ENCODE measurements at places on chromosomes 5 and 9.

DNA sequence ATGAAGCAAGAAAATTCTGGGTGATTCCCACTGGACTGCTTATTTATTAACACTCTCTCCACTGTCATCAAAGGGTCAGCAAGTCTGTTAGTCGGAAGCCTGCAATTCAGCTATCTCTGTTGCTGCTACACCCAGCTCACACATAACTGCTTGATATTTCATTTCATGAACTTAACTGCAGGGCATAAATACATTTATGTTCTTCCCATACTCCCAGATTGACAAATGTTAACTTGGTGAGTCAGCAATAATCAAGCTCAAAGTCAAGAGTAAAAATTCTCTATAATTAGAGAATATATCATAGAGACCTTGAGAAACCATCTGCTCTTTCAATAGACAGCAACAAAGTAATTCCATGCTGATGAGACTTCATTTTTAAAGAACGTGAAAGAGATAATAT, 198.8 kb downstream of the ADAMTS12 start:
- no peak for DNase-seq

DNA sequence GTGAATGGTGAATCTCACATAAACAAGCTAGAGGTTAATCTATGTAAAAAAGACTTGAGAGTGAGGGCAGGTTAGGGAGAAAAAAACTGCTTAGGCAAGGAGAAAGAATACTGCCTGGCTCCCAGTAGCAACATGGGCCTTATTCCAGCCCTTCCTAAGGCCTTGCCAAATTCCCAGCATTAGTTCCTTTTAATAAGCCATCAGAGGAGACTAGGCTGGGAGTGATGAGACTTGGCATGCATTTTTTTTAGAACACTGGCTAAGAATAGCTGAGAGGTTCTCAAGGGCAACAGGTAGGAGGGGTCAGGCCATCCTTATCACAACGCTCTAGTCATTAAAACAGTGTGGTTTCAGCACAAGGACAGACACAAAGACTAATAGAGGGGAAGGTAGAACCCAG, 20.9 kb upstream of the ZBTB43 start:
- no peak for DNase-seq

- no peak for DNase-seq
Observed at GRCh38 chr9:118269623-118270022, 565.4 kb downstream of the TLR4 start.

- DNase-seq, result no peak
Observed at GRCh38 chr5:143890487-143890886, 78.5 kb downstream of the HMHB1 start.

DNA sequence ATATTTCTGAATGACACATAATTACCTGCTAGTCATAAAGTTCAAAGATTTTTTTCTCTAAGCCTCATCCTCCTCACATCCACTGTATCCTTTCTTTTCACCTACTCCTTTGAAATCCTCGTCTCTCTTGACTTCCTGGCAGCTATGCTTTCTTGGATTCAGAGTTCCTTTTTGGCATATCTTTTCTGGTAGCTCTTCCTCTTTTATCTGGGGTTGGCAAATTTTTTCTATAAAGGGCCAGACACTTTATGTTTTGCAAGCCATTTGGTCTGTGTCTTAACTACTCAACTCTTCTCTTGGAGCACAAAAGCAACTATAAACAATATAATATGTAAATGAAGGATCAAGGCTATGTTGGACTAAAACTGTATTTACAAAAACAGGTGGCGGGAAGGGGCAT, 197.5 kb downstream of the KIAA0825 start:
- no peak for DNase-seq

DNA sequence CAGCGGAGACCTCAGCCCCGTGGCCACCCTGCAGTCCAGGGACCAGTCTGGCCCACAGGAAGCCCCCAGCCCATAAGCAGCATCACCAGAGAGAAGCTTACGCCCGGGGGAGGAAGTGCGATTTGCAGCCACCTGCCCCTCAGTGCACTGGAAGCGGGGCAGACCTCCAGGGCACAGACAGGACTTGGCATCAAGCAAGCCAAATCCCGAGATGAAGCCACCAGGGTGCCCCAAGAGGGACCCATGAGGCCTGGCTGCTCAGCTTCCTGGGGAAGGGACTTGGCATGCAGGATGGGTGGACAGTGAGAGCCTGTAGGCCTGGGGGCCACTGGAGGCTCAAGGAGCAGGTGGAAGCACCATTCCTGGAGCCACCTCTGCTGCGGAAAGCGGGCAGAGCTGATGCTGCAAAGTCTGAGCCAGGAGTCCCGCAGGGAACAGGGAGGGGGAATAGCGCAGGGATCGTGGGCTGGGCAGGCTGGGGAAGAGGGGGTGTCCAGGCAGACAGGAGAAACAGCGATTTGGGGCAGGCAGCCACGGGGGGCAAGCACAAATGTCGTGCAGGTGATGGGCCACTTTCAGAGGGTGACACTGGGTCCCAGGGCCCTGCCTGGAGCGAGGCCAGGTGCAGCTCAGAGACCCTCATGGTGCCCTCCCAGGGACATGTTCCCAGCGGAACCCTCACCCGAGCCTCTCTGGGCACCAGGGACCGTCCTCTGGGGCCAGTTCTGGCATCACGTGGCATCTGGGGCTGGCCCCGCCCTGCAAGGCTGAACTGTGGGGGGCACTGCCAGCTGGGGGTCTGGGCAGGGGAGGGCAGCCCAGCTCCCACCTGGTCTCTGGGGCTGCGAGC, 3.2 kb downstream of the LRRC26 start:
- no peak for DNase-seq

- DNase-seq, result no peak
Observed at GRCh38 chr9:3760031-3760430, 234.2 kb upstream of the RFX3 start.

DNA sequence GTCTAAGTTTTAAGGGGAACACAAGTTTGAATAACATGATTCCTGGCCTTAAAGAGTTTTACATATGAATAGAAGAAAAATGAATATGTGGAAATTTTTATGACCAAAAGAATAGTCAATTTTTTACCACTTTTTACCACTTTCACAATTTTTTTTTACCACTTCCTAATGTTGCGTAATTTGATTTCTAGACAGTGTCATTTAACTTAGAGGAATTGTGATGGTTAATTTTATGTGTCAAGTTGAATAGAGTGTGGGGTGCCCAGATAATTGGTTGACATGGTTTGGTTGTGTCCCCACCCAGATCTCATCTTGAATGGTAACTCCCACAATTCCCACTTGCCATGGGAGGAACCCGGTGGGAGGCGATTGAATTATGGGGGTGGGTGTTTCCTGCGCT, 416.6 kb downstream of the KIF4B start:
- no peak for DNase-seq

GRCh38 chr5:133520062-133520461, 92.3 kb downstream of the FSTL4 start:
- no peak for DNase-seq

DNA sequence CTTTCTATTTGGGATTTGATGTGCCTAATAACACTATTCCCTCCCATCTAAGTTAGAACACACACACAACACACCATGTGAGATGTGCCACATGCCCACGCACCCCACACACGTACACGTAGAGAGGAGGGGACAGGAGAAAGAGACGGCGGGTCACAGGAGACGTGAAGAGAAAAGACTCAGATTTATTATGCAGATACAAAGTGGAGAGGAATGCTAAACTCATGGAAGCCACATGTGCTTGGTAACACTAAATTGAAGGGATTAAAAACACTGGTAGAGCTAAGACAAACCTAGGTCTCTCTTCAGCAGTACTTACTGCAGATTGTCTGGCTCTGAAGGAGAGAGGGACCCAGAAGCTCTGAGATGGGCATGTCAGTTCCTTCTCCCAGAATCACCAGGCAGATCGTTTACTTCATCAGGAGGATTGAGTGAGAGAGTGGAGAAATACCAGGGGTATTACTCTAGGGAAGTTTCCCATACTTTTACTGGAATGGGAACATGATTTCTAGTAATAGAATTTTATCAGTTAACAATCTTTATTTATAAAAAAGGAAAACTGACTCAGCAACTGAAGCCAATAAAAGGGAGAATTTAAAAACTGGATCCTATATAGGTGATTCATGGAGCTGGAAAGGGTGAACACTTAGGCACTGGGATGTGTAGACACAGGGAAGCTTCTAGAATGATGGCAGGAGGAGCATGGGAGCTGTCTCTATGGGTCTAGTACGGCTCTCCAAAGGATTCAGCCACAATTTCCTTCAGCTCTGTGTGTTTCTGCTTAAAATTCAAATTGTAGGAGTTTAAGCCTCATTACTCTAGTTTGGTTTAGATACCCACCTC, 139.4 kb downstream of the MACIR start:
- DNase-seq, result no peak

DNA sequence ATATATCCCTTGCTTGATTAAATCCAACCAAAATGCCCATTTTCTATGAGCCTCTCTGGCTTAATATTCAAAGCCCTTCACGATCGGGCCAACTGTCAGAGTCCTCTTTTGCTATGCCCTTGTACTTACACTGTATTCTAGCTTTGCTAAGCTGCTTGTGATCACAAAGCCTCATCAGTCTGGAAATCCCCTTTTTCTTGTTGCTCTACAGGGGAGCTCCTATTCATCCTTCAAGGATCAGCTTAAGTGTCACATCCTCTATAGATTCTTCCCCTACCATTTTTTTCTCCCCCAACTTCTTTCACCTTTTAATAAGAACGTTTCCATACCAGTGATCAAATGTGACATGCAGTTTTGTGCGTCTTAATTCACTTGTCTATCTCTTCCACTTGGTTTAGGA, 450.4 kb upstream of the CHD1 start:
- no peak for DNase-seq

- no peak for DNase-seq
Observed at GRCh38 chr9:83285445-83286225, 222.7 kb upstream of the RASEF start.

DNA sequence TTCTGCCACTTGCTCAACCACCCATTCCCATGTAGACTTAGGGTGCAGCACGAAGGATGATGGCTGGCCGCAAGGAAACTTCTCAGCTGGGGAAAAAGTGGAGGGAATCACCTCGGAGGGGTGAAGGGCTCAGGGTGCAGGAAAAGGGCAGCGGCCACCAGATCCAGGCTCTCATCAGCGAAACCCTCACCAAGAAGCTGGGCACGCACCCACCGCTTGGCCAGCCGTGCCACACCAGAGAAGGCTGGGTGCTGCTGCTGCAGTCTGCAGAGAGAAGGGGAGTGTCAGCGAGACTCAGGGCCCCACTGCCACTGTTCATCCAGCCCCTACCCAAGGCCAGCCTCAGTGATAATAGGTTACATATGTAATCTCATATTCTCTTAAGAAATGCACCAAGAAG, 8.6 kb downstream of the NOL6 start:
- no peak for DNase-seq

DNA sequence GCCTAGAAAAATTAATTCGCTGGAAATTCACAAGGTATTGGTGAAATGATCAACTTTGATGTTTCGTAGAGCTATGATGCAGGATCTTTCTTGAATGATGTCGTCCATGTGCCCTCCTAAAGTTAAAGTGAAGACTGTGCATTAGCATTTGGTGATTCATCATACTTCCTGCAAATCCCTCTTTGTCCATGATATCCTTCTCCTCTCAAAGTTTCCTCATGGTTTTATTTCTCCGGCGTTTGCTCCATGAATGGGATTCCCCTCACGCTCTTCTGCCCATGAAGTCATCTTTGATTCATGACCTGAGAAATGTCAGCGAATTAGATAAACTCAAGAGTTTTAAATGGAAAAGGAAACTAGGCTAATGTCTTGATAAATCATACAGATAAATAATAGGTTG, 372.7 kb downstream of the PSAT1 start:
- DNase-seq, result no peak

DNA sequence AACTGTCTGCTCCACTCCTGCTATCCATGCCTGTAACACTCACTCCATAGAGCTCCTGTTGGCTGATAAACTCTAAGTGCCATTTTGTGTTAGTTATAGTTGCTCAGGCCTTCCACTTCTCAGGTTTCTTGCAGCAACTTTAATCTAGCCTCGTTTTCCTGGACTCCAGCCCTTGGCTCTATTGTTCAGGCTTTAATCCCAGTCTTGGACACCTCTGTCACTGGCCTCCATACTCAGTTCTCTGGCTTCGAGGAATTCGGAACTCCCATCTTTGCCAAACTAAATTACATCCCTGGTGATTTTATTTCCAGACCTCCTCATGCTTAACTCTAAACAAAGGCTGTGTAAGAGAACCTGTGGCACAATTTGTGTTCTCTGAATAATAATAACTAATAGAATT, 39.8 kb downstream of the EMB start:
- no peak for DNase-seq

DNA sequence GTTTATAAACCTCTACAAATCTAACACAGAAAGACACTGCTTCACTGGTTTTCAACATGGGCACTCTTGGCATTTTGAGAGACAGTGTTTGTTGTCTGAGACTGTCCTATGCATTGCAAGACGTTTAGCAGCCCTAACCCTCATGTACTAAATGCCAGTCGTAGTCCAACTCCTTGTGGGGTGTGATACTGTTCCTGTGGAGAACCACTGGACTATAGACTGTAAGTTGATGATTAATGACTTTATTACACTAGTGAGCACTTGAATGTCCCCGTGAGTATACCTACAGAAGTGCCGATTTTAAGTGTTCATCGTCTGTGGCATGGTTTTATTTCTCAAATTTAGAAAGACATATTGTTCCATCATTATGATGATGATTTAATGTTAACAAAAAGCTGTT, 46.2 kb downstream of the RECK start:
- DNase-seq, result no peak

GRCh38 chr5:35854248-35854647, 2.4 kb upstream of the IL7R start:
- no peak for DNase-seq

DNA sequence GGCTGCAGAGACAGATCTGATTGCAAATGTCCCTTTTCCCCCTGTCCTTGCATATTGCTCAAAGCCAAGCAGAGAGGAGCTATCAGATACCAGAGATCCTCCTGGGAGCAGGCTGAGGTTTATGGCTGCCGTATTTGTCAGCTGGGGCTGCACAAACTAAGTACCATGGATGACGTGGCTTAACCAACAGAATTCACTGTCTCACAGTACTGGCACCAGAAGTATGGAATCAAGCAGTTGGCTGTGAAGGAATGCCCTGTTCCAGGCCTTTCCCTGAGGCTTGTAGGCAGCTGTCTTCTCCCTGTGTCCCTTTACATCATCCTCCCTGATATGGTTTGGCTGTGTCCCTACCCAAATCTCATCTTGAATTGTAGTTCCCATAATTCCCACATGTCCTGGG, 2.6 kb downstream of the CFAP90 start:
- no peak for DNase-seq

DNA sequence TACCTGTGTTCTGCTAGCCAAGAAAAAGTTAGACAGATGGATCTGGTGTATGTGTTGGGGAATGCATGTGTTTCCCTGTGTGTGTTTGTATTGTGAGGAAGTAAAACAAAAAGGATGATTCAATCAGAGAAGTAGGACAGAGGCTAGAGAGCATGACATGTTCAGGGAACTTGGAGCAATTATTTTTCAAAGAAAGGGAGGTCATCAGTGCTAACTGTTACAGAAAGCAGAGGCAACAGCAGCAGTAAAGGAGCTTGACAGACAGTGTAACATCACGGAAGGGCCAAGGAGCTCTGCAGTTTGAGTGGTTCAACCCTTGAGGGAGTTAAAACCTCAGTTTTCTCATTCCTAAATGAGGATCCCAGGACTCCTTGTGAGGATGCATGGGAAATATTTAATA, 13.2 kb downstream of the SPINK1 start:
- DNase-seq, result no peak

All from stimulated activated CD8-positive, alpha-beta memory T cell treated with anti-CD3 and anti-CD28 coated beads, Interleukin-2, amount 100 ng/mL, for 48 hours (primary cell).